Neuronal stem cell (in vitro differentiated cells): ENCODE measurements at places on chromosomes 2 and 18.

- H3K4me1 ChIP-seq: no peaks in the 10 kb centered on the region
- H3K36me3 ChIP-seq: peaks cover 12% of the 10 kb centered on the region
- H3K27ac ChIP-seq: no peak overlapping the region
Observed at GRCh38 chr2:67394734-67395133, 2.4 kb upstream of the ETAA1 start.

DNA sequence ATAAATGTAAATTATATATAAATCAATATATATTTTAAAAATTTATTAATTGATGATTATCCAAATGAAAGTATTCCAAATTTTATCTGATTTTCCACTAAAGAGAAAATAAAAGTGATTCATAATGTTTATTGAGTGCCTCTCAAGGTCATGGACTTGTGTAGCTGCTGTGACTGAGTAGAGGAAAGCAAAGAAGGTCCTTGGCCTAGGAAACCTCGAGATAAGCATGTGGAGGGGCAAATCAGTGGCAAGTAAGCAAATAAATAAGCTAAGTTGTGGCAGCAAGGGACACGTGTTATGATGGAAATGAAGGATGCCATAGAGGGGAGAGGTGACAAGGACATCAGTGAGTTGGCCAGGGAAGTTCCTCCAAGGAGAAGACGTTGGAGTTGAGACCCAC lies 866.1 kb upstream of the ID2 start:
- no peak overlapping the region for H3K27ac ChIP-seq
- no peaks in the 10 kb centered on the region for H3K27me3 ChIP-seq
- DNase-seq: no peak
- no peaks in the 10 kb centered on the region for H3K4me1 ChIP-seq

DNA sequence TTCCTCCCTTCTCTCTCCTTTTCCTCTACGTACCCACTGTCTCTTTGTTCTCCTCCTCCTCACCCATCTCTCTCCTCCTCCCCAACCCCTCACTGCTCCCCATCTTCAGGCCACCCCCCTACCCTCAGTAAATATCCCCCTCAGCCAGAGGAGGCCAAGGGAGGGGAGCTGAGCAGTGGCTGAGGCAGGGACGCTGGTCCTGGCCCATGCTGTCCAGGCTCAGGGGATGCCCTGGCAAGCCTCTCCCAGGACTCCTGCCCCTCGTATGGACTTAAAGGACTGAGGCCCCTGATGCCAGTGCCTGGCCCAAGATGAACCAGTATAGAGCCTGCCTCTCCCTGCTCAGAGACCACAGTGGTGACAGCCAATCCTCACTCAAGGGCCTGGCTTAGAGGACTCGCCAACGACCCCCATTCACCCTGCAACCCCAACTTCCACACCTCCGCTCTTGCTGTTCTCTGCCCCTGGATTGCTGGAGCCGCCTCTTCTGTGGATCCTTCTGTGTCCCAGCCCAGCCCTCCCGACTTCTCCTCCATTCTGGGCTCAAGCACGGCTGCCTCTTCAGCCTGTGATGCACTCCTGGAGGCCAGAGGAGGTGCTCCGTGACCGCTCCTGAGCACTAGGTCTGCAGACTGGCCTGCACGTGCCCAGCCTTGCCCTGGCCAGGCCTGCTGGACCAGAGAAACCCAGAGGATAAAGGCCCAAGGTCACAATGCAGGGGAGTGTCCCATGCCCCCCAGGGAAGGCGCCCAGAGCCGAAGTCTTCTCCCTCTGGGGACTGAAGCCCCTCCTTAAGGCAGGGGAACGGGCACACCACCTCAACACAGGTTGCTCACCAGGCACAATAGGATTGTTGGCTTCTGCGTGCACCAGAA lies 9.5 kb upstream of the DUSP2 start:
- no peak overlapping the region for H3K27ac ChIP-seq
- no peak for DNase-seq
- no peaks in the 10 kb centered on the region for H3K27me3 ChIP-seq
- H3K4me1 ChIP-seq: peaks cover 16% of the 10 kb centered on the region

DNA sequence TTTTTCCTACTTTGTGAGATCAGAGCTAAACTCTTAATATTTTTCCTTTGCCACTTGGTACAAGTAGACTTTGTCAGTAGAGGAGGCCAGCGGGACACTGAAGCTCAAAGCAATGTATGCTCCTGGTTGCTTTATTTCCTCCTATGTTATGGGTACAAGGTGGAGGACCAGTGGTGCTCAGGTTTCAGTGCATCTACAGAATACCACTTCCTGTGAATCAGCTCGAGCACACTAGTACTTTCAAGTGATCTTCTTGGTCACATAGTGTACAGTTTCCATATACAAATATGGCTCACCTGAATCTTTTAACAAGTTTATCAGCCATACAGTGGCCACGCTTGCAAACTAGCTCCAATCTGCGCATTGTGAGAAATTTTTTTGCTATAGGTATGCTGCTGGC lies 1674.8 kb upstream of the TMEFF2 start:
- no peak for DNase-seq
- no peaks in the 10 kb centered on the region for H3K36me3 ChIP-seq
- H3K4me3 ChIP-seq: no peak overlapping the region
- no peaks in the 10 kb centered on the region for H3K27me3 ChIP-seq
- no peak overlapping the region for H3K27ac ChIP-seq
- H3K4me1 ChIP-seq: no peaks in the 10 kb centered on the region
